Hematopoietic multipotent progenitor cell treated with erythropoietin and hydrocortisone succinate and interleukin-3 and kit ligand, for 15 days (in vitro differentiated cells): ENCODE measurements at places on chromosomes 16 and 17.

DNA sequence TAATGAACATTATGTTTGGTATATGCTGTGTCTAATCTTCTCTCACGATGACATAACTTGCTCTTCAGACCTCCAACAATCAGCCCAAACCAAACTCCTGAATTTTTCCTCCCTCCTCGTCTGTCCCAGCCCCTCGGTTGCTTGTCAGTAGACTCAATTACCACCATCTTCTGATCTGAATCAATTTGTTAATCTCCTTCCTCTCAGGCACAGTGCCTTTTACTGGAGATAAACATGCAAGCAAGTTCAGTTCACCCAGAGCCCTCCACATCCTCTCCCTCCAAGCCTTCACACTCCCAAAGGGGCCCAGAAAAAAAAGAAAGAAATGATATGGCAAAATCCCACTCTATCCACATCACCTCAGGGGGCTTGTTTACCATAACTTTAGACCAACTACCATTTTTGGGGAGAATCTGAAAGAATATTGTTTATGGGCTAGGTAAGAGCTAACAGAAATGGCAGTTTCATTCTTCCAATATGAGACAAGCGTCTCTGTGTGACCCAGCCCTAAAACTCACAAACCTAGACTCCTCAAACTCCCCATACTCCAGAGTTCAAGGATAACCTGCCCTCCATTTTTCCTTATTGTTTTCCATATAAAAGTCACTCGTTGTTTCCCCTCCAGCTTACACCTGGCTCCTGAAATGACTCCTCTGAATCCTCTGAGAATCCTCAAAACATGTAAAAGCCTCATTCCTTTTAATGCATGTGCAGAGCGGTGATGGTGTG is 1.5 kb downstream of the TEX2 start:
- peak; percentile 28 for DNase-seq

DNA sequence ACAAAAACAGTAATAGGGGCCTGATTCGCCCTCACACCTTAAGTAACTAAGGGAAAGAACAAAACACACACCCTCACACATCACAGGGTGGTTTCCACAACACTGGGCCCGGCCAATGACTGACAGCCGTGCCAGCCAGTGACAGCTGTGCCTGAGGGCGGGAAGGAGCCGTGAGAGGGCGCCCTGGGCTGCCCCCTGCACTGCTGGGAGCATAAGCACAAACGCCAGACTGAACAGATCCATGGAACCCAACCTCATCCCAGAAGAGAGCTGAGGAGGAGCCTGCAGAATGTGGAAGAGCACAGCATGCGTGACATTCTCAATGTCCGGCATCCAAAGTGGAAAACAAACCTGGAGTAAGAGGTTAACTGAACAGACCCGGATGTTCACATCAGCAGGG is 16.0 kb downstream of the CSNK1D start:
- no peak for DNase-seq

DNA sequence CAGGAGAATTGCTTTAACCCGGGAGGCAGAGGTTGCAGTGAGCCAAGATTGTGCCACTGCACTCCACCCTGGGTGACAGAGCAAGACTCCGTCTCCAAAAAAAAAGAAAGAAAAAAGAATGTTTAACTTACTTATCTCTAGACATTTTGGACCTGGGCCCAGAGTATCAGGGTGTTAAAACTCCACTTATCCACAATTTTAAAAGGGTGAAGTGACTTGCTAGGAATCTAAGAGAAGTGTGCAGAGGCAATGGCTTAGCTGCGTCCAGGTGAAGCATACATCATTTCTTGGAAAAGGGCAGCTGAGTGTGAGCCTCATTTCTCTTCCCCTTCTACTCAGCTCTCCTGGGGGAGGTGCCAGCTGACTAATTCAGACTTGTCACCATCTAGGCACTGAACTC is 25.1 kb downstream of the ALDH3A2 start:
- no peak for DNase-seq

- DNase-seq: no peak
Measured at GRCh38 chr16:85867189-85867588, 31.8 kb upstream of the IRF8 start.

DNA sequence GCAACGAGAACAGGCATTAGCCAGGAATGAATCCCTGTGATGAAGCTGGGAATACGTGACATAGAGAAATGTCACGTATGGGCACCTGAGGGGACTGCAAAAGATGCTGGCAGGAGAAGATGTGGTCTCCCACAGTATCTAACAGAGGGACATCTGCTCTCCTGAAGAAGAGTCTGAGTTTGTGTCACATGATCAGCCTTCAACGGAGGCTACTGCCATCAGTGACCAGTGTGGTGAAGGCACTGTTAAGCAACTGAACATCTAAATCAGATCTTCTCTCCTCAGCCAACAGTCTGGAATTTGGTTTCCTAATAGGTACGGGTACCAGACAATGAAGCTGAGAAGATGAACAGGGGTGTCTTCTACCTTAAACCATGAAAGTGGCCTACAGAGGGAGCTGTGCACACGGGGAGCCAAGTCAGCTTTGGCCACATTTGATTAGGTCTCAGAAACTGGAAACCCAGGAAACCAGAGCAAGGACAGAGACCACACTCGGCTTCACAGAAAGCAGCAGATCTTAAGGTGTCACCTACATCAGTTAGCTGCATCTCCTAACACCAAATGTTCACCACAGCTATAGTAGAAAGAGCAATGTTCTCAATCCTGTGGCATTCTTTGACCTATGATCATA is 41.8 kb downstream of the BRD7 start:
- peak; percentile 36 for DNase-seq

- no peak for DNase-seq
Measured at GRCh38 chr17:79843474-79843815, 4.2 kb upstream of the CBX4 start.

DNA sequence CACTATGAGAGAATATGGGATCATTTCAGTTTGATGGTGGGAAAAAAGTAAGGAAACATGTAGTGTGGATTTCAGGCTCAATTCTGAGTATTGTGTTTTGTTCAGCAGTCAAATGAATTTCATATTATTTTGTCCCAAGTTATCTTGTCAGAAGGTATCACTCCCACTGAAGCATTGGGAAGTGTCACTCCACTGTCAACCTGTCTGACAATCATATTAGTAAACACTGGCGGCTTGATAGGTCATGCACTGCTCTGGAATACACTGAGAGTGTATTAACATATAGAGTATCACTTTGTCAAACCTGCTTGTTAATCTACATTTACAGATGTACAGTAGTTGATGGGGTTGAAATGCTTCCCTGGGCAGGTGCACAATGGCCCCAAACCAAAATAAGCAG is 203.6 kb downstream of the HS3ST3A1 start:
- DNase-seq: no peak

DNA sequence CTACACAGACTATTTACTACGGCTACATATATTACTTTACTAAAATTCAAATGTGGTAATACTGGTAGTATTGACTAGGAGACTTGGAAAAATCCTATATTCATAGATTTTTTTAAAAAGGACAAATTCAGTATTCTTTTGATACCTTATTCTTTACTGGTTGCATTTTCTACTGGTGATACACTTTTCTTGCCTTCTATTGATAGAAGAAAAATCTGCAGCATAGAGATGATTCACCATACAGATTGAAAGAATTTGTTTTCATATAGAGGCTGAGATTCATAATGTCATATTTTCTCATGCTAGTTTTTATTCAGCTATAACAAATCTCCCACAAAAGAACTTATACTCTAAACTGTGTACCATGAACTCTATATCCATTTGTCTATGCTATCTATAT is 195.4 kb upstream of the C17orf78 start:
- no peak for DNase-seq

GRCh38 chr17:6088141-6088540 is 18.0 kb downstream of the WSCD1 start:
- no peak for DNase-seq

DNA sequence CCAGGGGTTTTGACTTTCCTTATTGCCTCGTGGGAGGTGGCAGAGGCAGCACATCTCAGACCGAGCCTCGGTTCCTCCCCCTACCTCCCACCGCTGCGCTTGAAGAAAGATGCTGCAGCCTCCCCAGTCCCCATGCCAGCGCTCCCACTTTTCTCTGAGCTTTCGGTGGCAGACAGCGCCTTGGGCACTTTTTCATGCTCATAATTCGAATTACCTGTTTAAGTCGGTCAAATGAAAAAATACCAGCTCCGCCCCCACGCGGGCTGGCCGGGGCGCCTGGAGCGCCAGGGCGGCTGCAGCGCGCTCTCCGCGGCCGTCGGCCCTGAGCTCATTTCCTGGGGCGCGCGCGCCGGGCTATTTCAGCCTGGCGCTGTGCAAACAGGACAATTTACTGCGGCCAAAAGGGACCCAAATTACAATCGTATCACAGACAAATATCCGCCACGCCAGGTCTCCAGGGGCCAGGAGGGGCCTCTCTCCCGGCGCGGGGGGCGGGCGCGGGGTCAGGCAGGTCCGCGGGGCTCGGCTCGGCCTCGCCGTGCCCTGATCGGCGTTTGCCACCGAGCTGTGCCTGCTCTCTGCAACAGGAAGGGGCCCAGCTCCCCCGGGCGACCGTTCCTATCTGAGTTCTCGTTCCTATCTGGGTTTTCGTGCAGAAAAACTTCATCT is 45.0 kb downstream of the SOST start:
- DNase-seq: no peak

GRCh38 chr16:86087011-86087895 is 188.3 kb downstream of the IRF8 start:
- no peak for DNase-seq

GRCh38 chr17:34797720-34798119 is 163.5 kb downstream of the CCT6B start:
- DNase-seq: no peak

- no peak for DNase-seq
Measured at GRCh38 chr17:21058098-21058893, 15.5 kb upstream of the USP22 start.

DNA sequence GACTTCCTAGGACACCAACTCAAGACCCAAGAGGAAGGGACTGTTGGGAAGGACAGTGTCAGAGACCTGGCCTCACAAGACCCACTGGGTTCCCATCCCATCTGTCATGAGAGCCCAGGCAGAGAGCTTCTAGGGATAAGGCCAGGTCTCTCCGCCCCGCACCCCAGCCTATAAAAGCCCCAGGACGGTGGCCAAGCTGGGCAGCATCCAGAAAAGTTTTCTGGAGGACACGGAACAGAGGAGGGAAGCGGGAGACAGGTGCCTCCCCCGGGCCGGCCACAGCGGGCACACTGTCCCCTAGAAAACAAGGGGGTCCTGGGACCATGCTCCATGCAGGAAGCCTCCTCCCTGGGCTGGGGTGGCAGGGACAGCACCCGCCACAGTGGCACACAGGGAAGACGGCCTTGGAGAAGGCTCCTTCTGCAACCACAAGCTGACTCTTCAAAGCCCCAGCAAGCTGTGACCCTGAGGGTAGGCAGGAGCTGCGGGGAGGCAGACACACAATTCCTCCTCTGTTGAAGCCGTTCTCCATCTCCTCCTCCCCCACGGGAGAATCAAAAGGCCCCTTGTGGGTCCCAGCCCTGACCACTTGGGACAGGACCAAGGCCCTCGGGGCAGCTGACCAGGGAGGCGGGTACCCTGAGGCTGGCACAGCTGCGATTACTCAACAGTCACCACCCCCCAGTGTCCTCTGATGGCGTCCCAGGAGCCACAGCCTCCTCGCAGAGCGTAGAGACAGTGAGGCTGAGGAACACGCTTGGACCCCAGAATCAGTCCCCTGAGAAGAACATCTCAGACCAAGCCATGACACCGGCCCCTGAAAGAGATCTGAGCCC is 26.1 kb downstream of the TRPV3 start:
- no peak for DNase-seq

DNA sequence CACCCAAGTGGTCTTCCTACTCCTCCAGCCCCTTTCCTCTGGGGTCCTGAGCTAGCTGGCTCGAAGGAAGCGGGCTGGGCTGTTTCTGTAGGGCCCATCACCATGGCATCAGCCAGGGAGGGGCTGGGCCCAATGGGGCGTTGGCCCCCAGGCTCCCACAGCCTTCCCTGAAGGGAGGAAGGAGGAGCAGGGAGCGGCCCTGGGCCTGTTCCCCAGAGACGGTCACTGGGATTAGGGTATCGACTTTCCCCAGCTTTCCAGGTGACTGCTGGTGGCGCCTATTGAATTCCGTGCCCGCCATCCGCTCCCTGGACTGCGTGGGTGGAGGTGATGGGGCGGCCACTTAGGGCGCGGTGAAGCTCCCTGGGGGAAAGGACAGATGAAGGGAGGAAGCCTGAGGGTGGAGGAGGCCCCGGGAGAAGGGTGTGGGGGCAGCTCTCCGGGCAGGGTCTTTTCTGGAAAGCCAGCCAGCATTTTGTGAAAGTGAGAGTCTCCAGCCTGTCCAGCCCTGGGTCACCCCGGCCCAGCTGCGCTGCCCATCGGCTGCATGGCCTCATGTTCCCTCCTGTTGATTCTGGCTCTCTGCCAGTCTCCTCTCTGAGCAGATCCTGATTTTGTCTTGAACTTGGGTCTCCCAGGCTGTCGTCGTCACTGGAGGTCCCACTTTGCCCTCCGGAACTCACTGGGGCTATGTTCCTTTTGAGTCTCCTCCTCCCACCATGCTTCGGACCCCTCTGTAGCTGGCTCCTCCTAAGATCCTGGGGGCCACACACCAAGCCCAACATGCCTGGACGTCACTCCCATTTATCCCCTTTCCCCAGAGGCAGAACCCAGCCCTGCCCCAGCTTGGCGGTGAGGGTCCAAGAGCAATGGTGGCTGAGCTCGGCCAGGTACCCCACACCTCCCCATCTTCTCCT is 9.8 kb downstream of the NHERF1 start:
- DNase-seq: no peak

DNA sequence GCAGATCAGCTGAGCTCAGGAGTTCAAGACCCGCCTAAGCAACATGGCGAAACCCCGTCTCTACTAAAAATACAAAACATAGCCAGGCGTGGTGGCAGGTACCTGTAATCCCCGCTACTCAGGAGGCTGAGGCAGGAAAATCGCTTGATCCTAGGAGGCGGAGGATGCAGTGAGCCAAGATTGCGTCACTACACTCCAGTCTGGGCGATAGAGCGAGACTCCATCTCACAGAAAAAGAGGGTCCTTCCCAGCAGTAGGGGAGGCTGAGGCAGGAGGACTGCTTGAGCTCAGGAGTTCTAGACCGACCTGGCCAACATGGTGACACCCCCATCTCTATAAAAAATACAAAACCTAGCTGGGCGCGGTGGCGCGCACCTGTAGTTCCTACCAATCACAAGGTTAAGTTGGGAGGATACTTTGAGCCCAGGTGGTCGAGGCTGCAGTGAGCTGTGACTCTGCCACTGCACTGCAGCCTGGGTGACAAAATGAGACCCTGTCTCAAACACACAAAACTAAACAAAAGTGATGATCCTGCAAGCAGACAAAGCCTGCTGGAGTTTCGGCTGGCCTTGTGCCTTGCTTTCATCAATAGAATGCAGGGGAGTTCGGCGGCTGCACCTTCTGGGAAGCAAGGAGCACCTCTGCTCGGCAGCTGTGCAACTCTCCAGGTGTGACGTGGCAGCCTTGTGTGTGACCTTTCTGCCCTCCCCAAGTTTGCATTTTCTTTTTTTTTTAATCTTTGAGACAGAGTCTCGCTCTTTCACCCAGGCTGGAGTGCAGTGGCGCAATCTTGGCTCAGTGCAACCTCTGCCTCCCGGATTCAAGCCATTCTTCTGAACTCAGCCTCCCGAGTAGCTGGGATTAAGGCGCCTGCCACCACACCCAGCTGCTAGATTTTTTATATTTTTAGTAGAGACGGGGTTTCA is 12.4 kb upstream of the YWHAE start:
- no peak for DNase-seq

- no peak for DNase-seq
Measured at GRCh38 chr17:54368906-54369305, 531.7 kb upstream of the TOM1L1 start.

GRCh38 chr17:42179911-42180410 is 981 bp downstream of the KCNH4 start:
- DNase-seq: no peak

GRCh38 chr17:68812876-68813584 is 142.2 kb downstream of the ABCA8 start:
- no peak for DNase-seq

- no peak for DNase-seq
Measured at GRCh38 chr16:19291475-19291874, 5.9 kb downstream of the CLEC19A start.
